ENCODE measurements at places on chromosomes 13 and 19. TPM values are rescaled to one million over a fixed set of nuclear protein-coding genes. Genes with fewer than 3 reads are reported as not detected.

DNA sequence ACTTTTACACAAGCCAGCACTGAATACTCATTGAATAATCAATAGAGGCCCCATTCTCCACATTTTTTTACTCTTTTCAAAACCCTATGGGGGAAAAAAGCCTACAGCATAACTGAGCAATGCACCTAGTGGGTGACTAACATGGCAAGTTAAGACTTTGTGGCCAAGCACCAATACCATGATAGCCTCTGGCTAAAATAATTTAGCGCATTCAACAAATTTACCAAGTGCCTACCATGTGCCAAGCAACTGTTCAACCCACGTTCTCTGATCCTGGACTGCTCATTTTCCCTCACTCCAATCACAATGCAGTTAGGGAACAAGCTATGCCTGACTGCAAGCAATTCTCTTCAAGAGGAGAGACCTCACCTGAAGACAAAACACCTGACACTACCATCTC, 3.0 kb downstream of the ANKRD10 start:
- no peak for DNase-seq

DNA sequence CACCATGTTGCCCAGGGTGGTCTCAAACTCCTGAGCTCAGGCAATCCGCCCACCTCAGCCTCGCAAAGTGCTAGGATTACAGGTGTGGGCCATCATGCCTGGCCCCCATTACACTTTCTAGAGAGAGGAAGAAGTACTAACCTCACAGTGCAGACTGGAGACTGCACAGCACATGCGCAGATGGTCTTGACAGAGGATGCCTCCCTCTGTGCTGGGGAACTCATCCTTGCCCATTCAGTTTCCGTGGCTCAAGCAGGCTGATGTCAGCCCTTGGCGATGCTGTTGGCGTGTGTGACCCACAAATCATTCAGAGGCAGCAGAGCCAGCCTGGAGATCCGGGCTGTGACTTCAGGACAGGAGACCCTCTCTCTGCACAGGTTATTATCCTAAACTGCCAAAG, 14.6 kb upstream of the FFAR2 start:
- no peak for DNase-seq

Gene CYP4F22
- total RNA-seq, result 0.44 TPM

Gene GIPR
- total RNA-seq, result 6.4 TPM

GRCh38 chr19:33407140-33407551, 33.6 kb downstream of the CEBPG start:
- DNase-seq, result no peak

Gene ICAM4
- total RNA-seq, result 0.70 TPM

- DNase-seq, result no peak
Measured at GRCh38 chr13:99985241-99985874, 3.8 kb downstream of the ZIC2 start.

DNA sequence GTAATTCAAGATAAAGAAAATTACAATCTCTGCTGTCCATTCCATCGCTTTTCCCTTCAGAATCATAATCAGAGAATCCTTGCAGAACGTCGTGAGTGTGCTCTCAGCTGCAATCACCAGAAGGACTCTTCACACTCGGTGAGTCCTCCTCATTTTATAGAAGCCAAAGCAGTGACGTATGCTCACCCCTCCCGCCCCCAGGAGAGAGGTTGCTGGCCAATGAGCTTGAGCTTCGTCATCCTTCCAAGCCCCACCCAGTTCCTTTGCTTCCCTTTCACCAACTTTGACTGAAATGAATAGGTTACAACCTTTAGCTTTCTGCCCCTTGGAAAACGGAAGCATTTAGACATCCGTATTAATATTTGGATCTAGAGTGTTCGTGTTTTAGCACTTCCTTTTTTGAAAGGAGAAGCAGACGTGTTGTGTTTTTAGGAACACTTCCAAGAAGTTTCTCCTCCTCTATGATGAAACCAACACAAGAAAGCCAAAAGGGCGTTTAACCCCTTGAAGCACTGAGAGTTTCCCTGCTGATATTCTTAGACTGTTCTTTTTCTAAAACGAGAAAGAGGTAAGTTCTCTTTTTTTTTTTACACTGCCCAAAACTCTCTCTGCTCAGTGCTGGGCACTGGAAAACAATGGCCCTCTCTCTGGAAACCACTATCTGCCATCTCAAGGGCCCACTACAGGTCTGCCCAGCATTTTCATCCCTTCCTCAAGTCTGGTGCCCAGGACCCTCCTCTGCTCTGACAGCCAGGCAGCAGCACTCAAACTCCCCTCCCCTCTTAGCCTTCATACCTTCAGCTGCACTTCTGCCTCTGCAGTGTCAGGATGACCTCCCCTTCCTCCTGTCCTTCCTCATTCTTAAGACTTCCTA, 44.3 kb upstream of the CEACAM21 start:
- DNase-seq, result peak; percentile 93

- DNase-seq, result no peak
Measured at GRCh38 chr19:10682397-10683063, 18.7 kb upstream of the QTRT1 start.

- no peak for DNase-seq
Measured at GRCh38 chr13:93851236-93851635, 624.6 kb downstream of the GPC6 start.

Gene PSG2
- total RNA-seq, result not detected

DNA sequence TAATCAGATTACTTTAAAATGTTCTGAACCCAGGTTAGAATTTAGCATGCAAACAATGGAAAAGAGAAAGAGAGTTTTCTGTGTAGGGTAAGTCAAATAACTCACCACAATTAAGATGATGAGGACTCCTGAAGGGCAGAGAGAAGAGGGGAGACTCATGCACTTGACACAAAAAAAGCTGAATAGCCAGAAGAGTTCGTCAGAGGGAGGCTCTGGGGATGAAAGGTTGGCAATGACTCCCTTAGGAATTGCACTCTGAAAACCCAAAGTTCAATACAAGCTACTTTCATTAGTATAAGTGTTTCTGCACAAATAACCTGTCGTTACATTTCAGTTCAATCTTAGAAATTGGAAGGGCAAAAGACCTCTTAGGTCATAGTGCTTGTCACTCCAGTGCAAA, 434.4 kb upstream of the PCDH9 start:
- DNase-seq, result no peak

DNA sequence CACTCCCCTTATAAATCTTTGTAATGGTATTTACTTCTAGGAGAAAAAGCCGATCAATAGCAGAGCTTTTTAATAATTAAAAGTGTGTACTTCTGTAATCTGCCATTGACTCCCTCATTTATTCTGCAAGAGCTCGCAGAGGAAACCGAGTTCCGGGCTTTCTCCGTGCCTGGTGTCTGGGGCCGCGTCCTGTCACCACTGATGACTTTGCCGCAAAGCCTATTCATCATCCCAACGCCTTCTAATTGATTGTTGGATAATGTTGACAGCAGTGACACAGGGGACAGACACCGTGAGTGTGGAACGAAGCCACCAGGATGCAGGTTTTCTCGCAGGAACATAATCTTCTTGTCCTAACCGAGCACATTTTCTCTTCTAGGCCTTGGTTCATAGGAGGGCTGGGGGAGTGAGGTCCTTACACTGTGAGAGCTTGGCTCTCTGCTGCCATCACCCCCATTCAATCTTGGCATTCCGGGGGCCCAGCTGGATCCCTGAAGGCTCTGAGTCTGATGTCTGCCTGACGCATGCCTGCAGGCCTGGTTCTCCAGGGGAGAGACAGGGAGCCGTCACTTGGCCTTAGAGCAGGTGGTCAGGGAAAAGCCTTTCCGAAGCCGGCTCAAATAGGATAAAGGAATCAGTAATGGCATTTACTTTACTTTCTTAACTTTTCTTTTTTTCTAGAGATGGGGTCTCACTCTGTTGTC, 110.3 kb downstream of the KDM4B start:
- DNase-seq, result no peak

GRCh38 chr19:44613295-44614178, at the start of gene IGSF23:
IGSF23 (plus strand) TSS chr19:44613563; CDS start chr19:44613646, 83 bp downstream.
- DNase-seq, result no peak

DNA sequence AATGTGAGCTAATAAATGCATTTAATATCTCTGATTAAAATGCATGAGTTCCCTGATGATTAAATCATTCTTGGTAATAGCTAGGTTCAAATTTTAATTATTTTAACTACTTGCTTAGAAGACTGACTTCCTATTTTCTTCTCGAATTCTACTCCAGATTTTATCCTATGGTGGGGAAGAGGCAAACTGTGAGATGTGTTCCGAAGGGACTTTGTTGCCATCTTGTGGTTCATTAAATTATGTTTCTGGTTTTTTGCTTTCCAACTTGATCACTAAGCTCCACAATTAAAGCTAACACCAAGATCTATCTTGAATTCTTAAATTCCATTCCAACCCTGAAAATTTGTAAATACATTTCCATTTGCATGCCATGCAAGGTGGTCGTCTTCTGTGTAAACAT, 538.4 kb upstream of the PCDH20 start:
- DNase-seq, result no peak

DNA sequence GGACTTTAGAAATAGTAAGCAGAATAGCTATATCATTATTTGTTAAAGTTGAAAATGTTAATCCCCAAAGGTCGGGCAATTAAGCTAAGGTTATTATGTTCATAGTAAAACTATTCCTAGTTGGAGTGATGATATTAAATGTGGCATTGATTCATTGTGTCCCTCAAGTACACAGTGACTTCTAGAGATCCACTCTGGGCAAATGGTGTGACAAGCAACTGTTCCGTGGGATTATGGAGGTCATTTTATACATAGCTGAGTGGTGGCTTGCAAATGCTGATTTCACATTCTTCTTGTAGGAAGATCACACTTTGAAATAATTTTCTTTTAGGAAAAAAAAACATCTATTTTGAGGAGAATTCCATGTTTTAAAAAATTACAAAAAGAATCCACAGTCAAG, 317.8 kb downstream of the ATP8A2 start:
- DNase-seq, result no peak

DNA sequence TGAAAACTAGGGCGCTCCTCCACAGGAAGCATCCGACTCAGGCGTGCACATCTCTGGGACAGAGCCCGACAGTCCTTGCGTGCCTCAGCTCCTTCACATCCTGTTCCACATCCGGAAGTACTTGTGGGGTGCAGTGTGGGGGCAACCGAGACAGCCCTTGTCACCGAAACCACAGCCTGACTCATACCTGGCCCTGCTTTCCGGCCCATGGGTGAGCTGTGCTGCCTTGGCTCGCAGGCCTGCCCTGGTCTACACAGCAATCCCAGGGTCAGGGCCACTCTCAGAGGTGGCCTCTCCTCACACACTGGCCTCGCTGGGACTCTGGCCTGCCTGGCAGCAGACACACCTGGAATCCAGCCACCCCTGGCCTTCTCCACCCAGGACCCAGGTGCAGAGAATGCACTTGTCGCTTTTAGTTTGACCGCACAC, 100.4 kb downstream of the STK24 start:
- peak; percentile 84 for DNase-seq

Gene TMEM38A
- total RNA-seq, result 0.67 TPM

DNA sequence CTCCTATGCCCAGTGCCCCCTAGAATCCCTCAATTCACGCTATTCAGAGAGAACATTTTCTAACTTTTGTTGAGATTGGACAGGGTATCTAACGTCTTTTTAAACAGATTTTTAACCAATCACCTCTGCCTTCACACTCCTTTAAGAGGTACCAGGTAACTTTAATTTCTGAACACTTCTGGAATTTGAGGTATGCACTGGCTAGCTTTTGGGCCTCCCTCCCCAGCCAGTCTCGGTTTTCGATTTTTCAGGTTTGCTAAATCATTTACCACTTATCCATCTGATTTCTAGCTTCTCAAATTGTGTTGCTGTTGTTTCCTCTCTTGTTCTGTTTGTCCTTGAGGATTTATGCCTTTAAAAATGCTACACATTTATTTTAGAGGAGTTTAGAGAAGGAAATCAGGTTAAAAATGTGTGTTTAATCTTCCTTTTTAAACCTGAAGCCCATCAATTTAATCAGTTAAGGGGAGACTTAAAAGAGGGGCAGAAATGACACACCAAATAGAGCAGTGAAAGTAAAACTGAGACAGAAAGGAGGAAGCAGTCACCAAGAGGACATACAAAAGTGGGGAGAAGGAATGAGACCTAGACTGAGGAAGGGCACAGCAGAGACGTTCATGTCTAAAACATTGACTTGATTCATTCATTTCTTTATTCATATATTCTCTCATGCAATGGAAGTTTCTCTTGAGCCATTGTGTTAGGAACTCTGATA, 139.6 kb upstream of the HTR2A start:
- no peak for DNase-seq

DNA sequence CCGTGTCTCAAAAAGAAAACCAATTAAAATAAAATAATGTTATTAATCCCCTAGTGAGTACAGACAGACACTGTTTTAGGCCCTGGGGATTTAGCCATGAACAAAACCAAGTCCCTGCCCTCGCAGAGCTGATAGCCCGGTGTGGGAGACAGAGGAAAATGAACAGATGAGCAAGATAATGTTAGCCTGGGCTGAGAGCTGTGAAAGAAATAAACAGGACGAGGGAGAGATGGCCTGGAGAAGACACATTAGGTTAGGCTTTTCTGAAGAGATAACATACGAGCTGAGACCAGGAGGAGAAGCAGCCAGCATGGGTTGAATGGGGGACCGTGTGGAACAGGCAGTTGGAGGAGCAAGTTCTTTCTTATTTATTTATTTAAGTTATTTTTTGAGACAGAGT, 9.0 kb downstream of the RELB start:
- no peak for DNase-seq

- peak; percentile 66 for DNase-seq
Measured at GRCh38 chr19:42386974-42387707, 3.0 kb downstream of the CNFN start.

- no peak for DNase-seq
Measured at GRCh38 chr19:2249880-2250765, 1.0 kb downstream of the AMH start.

DNA sequence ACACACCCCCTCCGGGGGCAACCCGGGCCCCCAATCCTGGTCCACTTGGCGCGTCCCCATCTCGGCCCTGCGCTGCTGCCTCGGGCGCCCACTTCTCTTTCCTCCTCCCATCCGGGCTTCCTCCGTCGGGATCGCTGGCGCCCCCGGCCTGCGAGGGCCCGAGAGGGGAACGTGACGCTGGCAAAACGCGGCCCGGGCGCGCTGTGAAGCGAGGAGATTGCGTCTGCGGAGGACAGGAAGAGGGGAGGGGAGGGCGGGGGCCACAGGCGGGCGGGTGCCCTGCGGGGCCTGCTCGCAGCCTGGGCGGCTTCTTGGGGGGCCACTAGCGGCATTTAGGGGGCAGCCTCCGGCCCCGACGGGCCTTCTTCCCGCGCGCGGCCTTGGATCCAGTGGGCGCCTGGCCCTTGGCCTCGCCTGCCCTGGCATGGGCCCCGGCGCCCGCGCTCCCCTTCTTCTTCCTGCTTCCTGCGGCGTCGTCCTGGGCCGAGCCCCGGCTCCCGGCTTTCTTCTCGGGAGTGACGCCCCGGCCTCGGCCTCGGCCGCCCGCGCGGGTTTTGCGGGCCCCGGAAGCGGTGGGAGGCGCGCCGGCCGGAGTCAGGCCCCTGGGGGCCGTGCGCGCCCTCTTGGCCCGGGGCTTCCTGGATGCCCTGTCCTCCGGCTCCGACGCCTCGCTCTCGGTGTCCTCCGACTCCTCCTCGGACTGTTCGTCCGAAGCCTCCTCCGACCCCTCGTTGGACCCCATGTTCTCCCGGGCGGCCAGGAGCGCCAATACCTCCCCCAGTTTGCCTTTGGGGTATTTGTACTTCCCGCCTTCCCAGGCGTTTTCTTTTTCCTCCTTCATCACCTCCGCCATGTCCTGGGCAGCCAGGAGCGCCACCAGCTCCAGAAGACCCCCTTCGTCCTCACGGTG, 2.2 kb downstream of the PNMA8B start:
- no peak for DNase-seq

Gene NEK5
- not detected for total RNA-seq

- no peak for DNase-seq
Measured at GRCh38 chr13:43374621-43375020, 351.2 kb downstream of the DNAJC15 start.

Data from CD4-positive, alpha-beta memory T cell (primary cell).